ENCODE measurements at places on chromosomes 2 and 18.

GRCh38 chr2:33655626-33656320 is 56.7 kb upstream of the FAM98A start:
- no peak for DNase-seq

DNA sequence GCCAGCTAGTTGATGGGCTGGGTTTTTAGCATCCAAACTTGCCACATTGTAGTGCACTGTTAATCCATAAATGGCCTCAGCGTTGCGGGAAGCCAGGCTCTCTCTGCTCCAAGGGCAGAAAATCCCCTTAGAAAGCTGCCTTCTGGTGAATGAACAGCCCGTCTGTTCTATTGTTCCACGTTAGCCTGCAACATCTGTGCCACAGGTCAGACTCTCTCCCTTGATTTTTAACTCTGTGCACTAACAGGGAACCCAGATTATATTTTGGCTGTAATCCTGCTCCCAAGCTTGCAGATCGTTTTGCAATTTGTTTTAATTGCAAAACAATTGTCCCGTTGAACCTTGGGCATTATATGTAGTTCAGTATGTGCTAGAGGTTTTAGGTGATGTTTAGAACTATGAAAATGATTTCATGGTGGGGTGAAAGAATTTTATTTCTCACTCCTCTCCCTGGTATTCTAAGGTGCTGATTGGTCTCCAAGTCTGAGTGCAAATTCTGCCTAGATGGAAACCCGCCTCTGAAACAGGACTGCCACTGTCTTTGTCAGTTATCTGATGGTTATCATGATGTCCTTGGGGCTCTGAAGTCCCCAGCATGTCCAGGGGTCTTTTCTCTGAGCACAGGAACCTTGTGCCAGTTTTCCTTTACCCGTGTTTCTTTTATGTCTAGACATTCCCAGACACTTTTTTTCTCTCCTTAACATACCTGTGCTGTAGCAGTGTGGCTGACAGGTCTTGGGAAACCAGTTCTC is 106.6 kb downstream of the MAP4K4 start:
- peak; percentile 54 for DNase-seq

DNA sequence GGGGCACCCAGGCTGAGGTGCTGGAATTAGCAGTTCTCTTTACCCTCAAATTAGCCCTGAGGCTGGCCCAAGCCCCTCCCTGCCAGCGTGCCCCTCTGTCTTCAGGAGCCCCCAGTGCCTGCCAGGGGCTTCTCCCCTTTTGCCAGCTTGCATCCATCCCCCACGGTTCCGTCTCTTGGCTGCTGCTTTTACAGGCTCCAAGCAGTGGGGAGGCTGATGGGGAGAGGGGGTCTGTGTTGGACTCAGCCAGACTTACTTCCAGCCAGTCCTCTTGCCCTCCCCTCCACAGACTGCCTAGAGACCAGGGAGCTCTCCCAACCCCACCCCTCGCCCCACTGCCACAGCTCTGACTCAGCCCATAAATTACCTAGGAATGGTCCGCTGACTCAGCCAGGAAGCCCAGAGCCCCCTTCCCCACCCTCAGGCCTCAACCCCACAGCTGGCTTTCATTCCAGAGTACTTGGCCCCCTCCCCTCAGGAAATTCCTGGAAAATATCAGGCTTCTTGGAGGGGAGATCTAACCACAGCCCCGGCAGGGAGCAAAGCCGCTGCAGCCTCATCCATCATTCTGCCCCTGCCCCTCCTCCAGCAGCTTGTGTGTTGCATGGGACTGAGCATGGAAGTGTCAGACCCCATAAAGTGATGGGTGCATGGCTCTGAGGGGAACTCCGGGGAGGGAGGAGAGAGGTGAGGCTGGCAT is 184.6 kb downstream of the ZFP36L2 start:
- no peak for DNase-seq

GRCh38 chr2:12507295-12507694 is 209.4 kb upstream of the TRIB2 start:
- no peak for DNase-seq

GRCh38 chr2:180890781-180891180 is 89.6 kb upstream of the UBE2E3 start:
- no peak for DNase-seq

DNA sequence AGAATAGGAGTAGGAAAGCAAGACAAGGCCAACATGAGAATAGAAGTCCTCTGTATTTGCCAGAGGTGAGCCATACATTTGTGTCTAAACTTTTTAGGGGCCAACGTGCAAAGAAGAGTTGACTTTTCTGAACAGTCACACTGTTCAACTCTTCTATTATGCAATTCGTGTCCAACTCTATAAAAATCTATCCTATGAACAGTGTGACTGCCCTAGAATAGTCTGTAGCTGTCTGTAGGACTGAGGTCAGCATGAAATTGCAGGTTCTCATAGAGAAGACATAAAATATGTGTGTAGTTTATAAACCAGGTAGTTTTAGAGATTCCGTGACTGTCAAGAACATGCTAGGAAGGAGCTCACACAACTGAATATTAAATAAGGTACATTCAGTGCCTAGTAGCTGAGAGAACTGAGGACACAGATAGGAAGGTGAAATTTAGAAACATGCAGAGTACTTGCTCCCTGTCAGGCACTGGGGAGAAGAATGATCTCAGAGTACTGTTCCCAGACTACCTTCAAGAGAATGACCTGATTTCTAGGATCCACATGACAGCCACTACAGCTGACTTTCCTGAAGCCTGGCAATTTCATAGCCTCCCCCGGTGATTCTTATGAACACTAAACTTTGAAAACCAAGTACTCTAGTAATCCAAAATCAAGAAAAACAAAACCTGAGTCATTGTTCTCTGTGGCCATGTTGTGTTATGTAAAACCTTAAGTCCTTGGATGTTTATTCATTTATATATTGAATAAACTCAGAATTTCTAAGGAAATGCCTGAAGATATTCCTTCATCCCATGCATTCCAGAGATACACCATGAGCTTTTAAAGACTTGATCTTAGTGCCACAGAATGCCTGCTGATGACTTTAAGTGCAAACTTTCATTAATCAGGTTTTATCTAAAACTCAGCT is 201.5 kb upstream of the BOD1L2 start:
- peak; percentile 11 for DNase-seq

DNA sequence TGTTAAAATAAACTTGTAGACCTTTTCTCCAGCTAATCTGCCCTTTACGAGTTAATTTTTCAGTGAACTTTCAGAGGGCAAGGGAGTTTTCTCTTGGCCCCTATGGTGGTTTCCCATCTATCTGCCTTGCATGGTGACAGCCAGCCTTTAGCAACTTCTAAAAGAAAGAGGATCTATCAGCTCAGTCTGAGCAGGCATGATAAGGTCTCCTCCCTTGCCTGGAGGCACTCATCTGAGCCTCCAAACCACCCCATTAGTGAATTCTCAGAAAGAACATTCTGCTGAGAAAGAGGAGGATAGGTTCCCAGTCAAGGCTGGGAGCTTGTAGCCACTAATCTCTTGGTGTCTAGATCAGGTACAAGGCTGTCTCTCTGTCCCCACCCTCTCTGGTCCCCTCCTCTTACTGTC is 10.7 kb upstream of the GYPC start:
- DNase-seq, result no peak

GRCh38 chr18:36142751-36143150 is 13.1 kb downstream of the ELP2 start:
- DNase-seq, result no peak

DNA sequence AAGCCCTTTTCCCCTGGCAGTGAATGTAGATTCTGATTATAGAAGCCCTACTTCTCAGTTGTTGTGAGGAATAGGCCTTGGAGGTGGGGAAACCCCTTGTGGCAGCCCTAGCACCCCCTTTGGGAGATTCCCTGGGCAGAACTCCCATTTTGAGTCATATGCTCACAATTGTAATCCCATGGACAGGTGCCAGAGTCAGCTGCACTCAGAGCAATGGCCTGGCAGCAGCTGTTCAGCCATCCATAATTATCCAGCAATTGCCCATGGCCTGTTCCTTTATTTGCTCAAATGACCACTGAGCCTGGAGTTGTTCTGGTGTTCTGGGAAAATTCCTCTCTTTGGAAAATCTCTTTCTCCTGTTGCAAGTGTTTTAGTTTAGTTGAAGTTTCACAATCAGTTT is 71.7 kb downstream of the PTRHD1 start:
- peak; percentile 93 for DNase-seq

DNA sequence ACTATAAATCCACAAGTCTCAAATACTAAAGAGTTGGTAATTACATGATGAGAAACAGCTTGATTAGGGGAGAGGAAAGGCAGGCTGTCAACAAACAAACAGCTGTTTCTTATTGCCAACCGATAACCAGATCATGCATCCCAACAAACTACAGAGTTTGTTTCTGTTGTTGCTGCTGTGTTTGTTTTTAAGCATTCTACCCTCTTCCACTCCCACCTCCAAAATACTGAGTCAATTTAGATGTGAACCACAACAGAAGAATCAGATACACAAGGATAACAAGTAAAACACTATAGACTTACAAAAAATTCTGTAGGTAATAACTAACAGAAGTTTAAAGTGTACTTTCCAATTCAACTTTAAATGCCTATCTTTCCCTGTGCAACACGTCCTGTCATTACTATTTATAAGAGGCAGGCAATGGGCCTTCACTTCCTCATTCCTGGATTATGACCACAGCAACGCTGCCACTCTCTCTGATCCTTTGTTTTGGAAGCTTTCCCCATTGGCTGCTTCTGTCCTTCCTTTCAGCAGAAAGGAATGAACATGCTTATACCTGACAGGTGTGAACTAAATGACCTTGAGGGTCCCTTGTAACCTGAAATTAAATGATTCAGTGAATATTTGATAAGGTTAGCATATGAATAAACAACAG is 152.0 kb downstream of the SRBD1 start:
- no peak for DNase-seq

- DNase-seq, result no peak
These were observed 30.6 kb downstream of the HJURP start for GRCh38 chr2:233823731-233824121.

DNA sequence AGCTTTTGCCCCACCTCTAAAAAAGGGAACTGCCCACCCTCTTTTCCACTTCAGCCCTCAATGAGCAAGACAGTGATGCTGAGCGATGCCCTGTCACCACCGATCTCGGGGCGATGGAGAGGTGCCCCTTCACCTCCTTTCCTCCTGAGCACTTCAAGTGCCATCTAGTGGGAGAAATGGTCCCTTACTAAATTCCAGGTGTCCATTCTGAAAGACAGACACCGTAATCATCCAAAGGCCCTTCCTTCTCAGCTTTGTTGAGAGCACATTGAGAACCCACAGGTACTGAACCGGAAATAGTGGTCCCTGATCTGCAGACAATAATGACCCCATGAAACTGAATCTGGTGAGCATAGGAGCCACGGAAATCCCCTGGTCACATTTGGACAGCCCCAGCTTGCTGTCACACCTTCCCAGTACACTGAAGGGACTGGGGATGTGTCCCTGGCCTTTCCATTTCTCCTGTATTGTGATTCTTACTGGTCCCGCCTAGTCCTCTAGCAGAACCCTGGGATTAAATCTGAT is 38.5 kb downstream of the KCTD18 start:
- peak; percentile 77 for DNase-seq

DNA sequence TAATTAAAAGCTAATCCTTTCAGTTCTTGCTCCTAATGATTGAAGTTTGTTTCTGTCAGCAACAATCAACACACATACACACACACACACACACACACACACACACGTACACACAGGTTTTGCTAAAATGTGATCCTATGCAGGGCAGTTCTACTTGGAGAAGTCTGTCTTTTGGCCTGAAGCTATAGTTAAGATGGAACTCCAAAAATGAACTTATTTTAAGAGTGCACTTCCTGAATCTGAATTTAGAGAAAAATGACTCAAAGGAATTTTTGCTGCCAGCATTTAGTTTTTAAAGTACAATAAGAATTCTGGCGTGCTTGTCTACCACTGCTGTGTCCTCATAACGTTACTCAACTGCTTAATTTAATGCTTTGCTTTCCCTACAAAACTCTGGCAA is 6.6 kb downstream of the GALNT5 start:
- DNase-seq, result no peak

DNA sequence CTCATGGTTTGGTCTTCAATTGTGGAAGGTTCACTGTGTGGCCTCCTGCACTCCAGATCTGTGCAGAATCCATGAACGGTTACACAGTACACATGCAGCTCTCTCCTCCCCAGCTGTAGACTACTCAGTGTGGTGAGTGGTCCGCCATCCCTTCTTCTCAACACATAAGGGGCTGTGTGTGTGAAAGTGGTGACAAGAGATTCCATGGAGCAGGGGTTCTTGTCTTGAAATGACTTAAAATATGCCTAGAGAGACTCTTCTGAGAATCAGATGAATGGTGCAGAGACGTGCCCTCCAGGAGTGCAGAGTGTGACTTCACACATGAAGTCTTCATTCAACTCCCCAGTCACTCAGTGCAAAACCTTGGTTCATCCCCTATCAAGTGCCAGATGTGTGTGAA is 151.0 kb upstream of the COPS8 start:
- no peak for DNase-seq

GRCh38 chr2:76307495-76307894 is 596.8 kb upstream of the GCFC2 start:
- no peak for DNase-seq

DNA sequence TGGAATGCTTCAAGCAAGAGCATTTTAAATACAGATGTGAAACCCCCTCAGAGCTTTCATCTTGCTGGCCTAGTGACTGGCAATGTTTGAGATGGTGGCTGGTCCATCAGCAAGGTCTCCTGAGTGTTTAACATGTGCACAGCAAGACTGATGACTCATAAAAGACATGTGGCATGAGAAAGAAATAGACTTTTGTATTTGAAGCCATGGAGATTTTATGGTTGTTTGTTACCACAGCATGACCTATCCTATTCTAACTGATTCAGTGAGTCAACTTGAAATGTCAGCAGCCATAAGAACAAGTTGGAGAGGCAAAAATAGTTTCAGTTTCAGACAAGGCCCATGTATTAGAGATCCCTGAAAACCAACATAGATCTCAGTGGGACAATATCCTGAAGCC is 154.7 kb upstream of the LYPD1 start:
- DNase-seq, result no peak

GRCh38 chr2:129798301-129798581 is 181.2 kb upstream of the RAB6C start:
- no peak for DNase-seq

GRCh38 chr2:42786561-42787345 is 5.6 kb downstream of the HAAO start:
- no peak for DNase-seq

DNA sequence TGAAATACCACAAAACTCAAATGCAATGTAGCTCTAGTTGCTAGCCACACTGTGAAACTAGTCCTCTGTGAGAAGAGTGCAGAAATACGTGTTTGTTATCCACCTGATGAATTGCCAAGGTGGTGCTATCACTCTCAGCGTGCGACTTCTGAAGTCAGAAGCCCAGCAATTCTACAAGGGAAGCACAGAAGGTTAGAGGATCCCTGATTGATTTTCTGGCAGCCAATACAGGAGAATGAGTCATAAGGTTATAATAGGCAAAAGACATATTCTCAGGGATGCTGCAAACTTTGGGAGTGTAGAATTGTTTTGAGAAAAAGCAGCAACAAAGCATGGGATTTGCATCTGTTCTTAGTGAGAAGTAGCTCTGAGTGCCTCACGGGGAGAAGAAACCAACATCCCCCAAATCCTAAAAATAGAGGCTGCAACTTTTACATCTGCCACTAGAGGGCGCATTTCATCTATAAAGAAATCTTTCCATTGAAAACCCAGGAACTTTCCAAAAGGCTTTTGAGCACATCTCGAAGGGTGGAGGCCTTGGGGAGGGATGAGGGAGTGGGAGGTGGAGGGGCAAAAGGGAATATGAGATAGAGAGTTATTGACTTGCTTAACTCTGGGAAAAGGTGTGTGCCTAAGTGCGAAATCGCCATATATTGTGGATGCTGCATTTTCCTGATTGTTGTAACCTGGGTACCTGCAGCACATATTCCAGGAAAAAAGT is 78.0 kb downstream of the TMEM182 start:
- DNase-seq, result peak; percentile 54

Measured in midbrain (tissue), 1 donor.